ENCODE measurements at places on chromosomes 4 and X.

DNA sequence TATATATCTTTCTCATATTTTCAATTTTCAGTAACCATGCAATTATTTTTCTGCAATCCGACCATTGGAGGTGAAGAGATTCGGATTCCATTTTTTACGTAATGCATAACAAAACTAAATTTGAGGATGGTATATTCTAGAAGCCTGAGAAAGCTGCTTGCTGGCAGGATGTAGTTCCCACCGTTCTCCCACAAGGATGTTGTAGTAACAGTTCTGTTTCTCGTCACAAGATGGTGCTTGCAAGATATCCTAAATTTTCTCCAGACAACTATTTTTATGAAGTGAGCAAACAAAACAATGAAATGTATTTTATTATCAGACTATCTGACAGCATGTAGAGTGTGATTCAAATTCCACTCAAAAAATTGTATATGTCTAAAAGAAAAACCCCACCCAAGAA lies 10.7 kb downstream of the PWWP3B start:
- H3K27me3 ChIP-seq, result no peaks in the 10 kb centered on the region
- no peak overlapping the region for H3K27ac ChIP-seq
- no peaks in the 10 kb centered on the region for H3K4me1 ChIP-seq

- H3K4me1 ChIP-seq, result no peaks in the 10 kb centered on the region
- DNase-seq, result no peak
- H3K27me3 ChIP-seq, result no peaks in the 10 kb centered on the region
- H3K36me3 ChIP-seq, result peaks cover 4% of the 10 kb centered on the region
Measured at GRCh38 chrX:72348247-72348979, 42.7 kb upstream of the CITED1 start.

DNA sequence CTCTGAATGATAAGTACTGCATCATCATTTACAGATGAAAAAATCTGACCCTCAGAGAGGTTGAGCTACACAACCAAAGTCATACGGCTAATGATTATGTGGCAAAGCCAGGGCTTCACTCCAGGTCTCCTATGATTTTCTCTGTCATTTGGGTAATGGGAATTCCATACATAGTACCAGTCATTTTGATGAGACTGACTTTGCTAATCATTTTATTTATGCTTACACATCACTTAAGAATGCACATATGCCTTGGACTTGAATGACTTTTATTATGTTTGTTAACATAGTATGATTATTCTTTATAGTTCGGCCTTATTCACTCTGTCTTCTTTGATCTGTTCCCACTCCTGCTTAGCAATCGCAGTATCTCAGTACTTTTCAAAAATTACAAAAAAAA lies 255.1 kb upstream of the GPRIN3 start:
- no peak overlapping the region for H3K4me3 ChIP-seq
- no peak overlapping the region for H3K27ac ChIP-seq
- no peaks in the 10 kb centered on the region for H3K4me1 ChIP-seq
- no peaks in the 10 kb centered on the region for H3K36me3 ChIP-seq
- H3K27me3 ChIP-seq, result no peaks in the 10 kb centered on the region
- no peak for DNase-seq

GRCh38 chr4:40212674-40213527 lies 16.1 kb downstream of the RHOH start:
- H3K4me1 ChIP-seq, result peaks cover 78% of the 10 kb centered on the region
- H3K27me3 ChIP-seq, result no peaks in the 10 kb centered on the region
- no peak for DNase-seq
- peak overlapping the region; percentile 100 for H3K27ac ChIP-seq
- H3K36me3 ChIP-seq, result peaks cover 34% of the 10 kb centered on the region
- no peak overlapping the region for H3K4me3 ChIP-seq

GRCh38 chr4:79535516-79535915 lies 127.5 kb upstream of the GK2 start:
- H3K27ac ChIP-seq, result no peak overlapping the region
- DNase-seq, result no peak
- H3K27me3 ChIP-seq, result no peaks in the 10 kb centered on the region
- H3K4me3 ChIP-seq, result no peak overlapping the region
- H3K4me1 ChIP-seq, result no peaks in the 10 kb centered on the region

- H3K27me3 ChIP-seq, result no peaks in the 10 kb centered on the region
- no peaks in the 10 kb centered on the region for H3K4me1 ChIP-seq
- no peak for DNase-seq
- H3K4me3 ChIP-seq, result no peak overlapping the region
Measured at GRCh38 chrX:151675121-151675746, 20.0 kb upstream of the PRRG3 start.

DNA sequence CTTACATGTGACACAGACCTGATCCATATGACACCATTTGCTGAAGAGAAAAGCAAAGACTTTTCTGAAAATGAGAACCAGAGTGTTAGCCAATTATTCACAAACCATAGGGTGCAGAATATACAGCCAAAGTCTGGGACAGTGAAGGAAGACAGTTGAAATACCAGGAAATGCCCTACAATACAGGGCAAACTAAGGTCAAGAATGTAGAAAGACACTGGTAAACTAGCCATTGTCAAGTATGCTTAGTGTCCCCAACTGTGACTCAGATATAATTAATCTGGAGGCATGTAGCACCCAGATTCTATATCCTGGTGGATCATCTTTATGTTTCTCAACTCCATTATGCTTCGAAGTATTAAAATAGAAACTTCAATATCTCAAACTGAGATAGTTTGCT lies 200.9 kb upstream of the FSTL5 start:
- DNase-seq, result no peak
- no peaks in the 10 kb centered on the region for H3K27me3 ChIP-seq
- H3K4me3 ChIP-seq, result no peak overlapping the region

DNA sequence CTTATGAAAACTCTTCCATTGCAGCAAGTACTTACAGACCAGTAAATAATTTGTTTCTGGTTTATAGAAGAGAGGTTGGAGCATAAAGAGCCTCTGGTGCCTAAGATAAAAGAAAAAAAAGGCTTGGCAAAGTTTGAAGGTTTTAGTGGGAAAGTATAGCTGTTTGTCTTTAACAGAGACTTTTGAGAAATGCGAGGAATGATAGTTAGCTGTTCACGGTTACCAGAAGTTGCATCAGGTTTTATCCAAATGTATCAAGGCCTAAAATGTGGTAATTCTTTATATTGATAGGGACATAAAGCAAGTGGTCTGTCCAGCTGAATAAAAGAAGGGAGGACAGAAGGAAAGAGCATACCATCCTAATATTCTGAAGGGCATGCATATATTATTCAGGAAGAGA lies 29.3 kb downstream of the RAP1GDS1 start:
- no peaks in the 10 kb centered on the region for H3K27me3 ChIP-seq
- no peak for DNase-seq
- peaks cover 15% of the 10 kb centered on the region for H3K36me3 ChIP-seq
- peaks cover 2% of the 10 kb centered on the region for H3K4me1 ChIP-seq
- H3K27ac ChIP-seq, result no peak overlapping the region

- peak overlapping the region; percentile 65 for H3K4me3 ChIP-seq
- H3K27me3 ChIP-seq, result no peaks in the 10 kb centered on the region
- DNase-seq, result no peak
- peak overlapping the region; percentile 77 for H3K27ac ChIP-seq
- H3K4me1 ChIP-seq, result peaks cover 6% of the 10 kb centered on the region
Measured at GRCh38 chr4:103018391-103019307, 856 bp downstream of the SLC9B1 start.

GRCh38 chr4:168879188-168879587 lies 130.9 kb downstream of the CBR4 start:
- H3K36me3 ChIP-seq, result no peaks in the 10 kb centered on the region
- H3K4me3 ChIP-seq, result no peak overlapping the region
- no peak overlapping the region for H3K27ac ChIP-seq
- H3K27me3 ChIP-seq, result peaks cover 5% of the 10 kb centered on the region

- no peak for DNase-seq
- no peaks in the 10 kb centered on the region for H3K36me3 ChIP-seq
- H3K27me3 ChIP-seq, result no peaks in the 10 kb centered on the region
- no peak overlapping the region for H3K27ac ChIP-seq
- H3K4me3 ChIP-seq, result no peak overlapping the region
Measured at GRCh38 chr4:136841526-136841925, 690.8 kb downstream of the PCDH18 start.
